ENCODE measurements at places on chromosomes 7 and 10.

GRCh38 chr7:33400214-33400538, 270.8 kb downstream of the BBS9 start:
- DNase-seq, result no peak

DNA sequence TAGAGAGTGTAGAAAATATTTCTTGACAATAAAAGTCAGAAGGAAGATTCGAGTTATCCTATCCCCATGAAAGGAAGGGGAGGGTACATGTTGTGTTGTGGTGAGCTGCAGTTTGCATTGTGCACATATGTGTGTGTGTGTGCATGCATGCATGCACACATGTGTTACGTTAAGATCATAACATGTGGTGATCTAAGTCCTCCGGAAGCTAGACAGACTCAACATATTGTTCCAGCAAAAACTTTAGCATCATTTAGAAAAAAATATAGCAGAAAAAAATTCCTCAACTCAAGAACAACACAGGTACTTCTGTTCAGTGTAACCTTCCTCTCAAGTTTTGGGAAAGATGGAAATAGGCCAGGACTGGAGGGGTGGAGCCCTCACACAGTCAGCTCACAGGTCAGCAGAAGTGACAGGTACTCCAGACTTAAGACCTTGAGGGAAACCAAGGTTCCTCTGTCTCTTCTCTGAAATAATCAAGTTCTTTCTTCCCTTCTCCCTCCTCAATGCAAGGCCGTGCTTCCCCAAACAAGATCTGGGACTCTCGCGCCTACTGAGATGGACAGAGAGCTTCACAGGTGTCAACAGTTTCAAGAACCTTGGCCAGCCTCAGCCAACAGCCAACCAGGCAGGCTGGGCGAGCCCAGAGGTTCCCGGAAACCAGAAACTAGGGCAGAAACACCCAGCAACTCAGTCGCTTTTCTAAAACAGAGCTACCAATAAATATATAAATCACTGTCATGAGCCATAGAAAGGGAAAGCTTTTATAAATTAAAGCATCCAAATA, 205.2 kb downstream of the FAM107B start:
- DNase-seq, result no peak

- no peak for DNase-seq
Observed at GRCh38 chr7:81519886-81520285, 250.0 kb downstream of the HGF start.

- DNase-seq, result no peak
Observed at GRCh38 chr7:89661876-89662275, 492.4 kb upstream of the STEAP1 start.

GRCh38 chr7:95886501-95887090, 114.2 kb downstream of the DYNC1I1 start:
- no peak for DNase-seq

DNA sequence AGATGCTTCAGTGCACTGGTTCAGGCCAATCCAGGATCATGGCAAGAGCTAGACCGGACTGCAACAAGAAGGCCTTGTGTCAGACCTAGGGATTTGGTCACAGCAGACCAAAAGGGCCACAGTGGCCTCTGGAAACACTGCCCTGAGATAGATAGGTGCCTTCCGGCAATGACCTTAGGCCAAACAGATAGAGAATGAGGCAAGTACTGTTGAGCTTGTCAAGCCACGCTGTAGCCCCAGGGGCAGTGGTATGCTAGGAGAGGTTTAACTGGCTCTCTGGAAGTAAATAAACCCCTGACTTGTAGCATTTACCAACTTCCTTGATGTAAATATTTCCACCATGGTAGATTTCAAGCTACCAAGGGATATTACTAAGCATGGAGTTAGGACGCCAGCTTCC, 197.5 kb downstream of the GRID1 start:
- no peak for DNase-seq

- no peak for DNase-seq
Observed at GRCh38 chr10:6405713-6406112, 174.4 kb downstream of the PRKCQ start.

DNA sequence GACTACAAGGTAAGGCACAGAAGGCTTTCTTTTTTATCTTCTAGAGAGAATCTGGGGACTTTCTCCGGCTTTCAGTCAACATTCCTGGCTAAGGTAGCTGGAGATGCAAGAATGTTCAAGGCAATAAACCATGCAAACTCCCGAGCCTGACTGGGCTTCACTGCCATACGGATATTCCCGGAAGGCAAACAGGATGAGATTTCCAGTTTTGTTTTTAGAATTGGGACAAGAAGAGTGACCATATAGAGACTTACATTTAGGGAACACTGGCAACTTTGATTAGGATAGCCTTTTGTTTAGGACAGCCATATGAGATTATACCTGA, 269 bp downstream of the CALD1 start:
- no peak for DNase-seq

DNA sequence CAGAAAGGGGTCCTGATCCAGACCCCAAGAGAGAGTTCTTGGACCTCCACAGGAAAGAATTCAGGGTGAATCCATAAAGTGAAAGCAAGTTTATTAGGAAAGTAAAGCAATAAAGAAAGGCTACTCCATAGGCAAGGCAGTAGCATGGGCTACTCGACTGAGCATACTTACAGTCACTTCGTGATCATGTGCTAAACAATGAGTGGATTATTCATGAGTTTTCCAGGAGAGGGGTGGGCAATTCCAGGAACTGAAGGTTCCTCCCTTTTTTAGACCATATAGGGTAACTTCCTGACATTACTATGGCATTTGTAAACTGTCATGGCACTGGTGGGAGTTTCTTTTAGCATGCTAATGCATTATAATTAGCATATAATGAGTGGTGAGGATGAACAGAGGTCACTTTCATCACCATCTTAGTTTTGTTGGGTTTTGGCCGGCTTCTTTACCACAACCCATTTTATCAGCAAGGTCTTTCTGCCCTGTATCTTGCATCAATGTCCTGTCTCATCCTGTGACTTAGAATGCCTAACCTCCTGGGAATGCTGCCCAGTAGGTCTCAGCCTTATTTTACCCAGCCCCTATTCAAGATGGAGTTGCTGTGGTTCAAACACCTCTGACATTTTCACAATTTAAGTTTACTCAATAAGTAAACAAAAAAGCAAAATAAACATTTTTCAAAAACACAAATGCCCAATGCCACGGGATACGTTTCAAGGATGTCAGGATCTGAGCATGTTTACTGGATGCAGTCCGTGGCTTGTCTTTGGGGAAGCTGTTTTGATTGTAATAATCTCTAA, 37.0 kb downstream of the ALOX5 start:
- DNase-seq, result no peak

All from GM12892 (cell line).